ENCODE measurements at places on chromosomes 12 and 14.

GRCh38 chr12:25458047-25458552 is 95.0 kb downstream of the LMNTD1 start:
- peak; percentile 21 for DNase-seq

DNA sequence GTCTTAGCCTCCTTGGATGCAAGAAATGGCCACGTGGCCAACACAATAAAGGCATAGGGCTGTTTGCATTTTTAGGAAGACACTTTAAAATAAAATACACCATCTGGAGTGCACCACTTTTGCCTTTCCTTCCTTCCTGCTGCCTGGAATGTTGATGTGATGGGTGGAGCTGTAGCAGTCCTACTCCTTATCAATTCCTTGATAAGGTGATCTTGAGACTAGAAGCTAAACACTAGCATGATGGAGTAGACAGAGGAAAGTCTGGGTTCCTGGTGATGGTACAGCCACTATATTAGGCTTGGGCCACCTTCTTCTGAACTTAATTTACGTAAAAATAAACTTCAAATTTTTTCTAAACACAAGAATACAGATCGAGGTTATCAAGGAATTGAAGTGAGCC is 2.9 kb upstream of the GLT1D1 start:
- no peak for DNase-seq

GRCh38 chr14:68690089-68690958 is 102.5 kb downstream of the ZFP36L1 start:
- no peak for DNase-seq

DNA sequence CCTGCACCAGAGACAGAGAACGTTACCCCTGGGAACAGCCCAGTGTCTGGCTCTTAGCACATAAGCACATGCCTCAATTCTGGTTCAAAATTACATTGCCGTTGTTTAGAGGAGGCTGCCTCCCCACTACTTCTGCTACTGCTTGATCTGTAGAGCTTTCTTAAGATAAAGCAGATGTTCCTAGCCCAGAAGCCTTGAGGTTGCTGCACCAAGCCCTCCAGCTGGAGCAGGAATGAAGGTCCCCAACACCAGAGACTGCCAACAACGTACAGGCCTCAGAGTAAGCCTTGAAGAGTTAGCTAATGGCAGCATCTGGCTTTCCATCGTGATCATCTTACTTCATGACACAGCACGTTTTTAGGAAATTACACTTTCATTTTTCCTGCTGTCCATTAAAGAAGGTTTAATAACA is 34.7 kb upstream of the AMIGO2 start:
- no peak for DNase-seq

GRCh38 chr12:16506394-16506793 is 99.6 kb downstream of the LMO3 start:
- DNase-seq: no peak

GRCh38 chr12:18250313-18250916 is 10.9 kb upstream of the PIK3C2G start:
- DNase-seq: peak; percentile 91

DNA sequence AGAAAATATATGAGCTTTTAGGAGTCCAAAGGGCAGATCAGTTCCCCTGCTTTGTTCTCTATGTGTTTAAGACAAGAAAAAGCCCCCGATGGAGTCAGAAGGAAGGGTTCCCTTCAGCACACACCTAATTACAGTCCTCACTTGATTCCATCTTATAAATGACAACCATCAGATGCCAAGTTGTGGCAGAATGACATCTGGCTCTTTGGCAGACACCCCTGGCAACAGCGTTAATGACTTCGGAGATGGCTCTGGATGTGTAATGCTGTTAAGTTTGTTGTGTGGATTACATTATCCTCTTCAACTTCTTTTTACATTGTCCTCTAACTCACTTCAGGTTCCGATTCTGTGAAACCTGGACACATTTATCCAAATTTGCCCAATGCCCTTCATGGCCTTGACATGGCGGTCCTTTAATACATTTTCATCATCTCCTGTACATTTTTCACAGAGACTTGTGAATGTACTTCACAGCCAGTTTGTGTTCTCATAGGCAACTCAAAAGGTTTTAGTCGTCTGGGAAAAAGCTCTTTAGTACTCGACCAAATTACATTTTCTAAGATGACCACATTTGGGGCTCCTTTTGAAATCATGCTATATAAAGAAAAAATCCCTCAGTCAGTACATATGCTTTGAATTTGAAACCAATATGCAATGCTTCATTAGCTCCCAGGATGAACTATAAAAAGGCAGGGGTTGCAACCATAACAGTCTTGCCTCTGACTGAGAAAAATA is 667.8 kb downstream of the NOVA1 start:
- DNase-seq: no peak

DNA sequence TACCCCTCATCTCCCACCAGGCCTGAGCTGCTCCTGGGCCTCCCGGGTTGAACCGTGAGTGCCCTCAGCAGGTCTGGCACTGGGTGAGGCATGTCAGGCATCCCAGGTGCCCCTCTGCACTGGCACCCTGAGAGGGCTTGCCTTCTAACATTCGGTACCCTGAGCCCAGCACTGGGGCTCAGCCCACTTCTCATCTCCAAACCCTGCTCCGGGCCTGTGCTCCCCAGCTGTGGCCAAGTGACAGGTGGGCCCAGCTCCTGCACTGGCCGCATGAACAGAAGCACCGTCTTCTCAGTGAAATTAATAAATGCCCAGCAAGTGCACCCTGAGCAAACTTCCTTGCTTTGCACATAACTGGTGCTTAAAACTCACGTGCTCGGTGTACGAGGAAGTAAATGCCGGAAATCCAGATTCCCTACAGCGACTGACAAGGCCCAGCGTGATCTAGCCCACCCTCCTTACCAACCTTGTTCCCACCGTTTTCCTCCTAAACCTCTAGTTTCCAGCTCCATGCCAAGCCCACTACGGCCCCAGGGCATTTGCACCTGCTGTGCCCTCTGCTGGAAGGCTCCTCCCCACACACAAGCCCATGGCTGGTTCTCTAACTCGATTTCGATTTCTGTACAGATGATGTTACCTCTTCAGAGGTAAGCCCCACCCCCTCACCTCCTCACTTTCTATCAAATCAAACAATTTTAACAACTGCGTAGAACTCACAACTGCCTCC is 115.2 kb upstream of the NCOR2 start:
- DNase-seq: no peak

GRCh38 chr12:46432325-46432724 is 59.8 kb upstream of the SLC38A2 start:
- DNase-seq: no peak

GRCh38 chr12:90520002-90520734 is 434.8 kb downstream of the CCER1 start:
- no peak for DNase-seq

Measured in tongue (tissue), 3 donors.